ENCODE measurements at places on chromosomes 2 and 18. TPM values are rescaled to one million over a fixed set of nuclear protein-coding genes. Genes with fewer than 3 reads are reported as not detected.

SH3BP4 gene
- 41.1 TPM for total RNA-seq

CLASP1 gene
- total RNA-seq: 24.8 TPM

IL1RL2 gene
- total RNA-seq: not detected

MAIP1 gene
- total RNA-seq: 33.2 TPM

ANO7 gene
- 2.1 TPM for total RNA-seq

CACNB4 gene
- 0.19 TPM for total RNA-seq

WIPF1 gene
- 30.3 TPM for total RNA-seq

IL1F10 gene
- total RNA-seq: not detected

MITD1 gene
- 24.3 TPM for total RNA-seq

KLHL14 gene
- not detected for total RNA-seq

UGT1A5 gene
- not detected for total RNA-seq

ZNF236 gene
- total RNA-seq: 4.7 TPM

GKN1 gene
- 0.24 TPM for total RNA-seq

GDF7 gene
- 0.15 TPM for total RNA-seq

ABHD1 gene
- total RNA-seq: 0.50 TPM

RND3 gene
- 43.7 TPM for total RNA-seq

ALPG gene
- 0.71 TPM for total RNA-seq

USP37 gene
- 6.1 TPM for total RNA-seq

IFT172 gene
- total RNA-seq: 7.7 TPM

PDE1A gene
- 0.17 TPM for total RNA-seq

TMEM169 gene
- total RNA-seq: 0.33 TPM

RAX gene
- total RNA-seq: not detected

NPPC gene
- 0.45 TPM for total RNA-seq

MRO gene
- total RNA-seq: 0.05 TPM

SLC5A7 gene
- total RNA-seq: not detected

ALPI gene
- not detected for total RNA-seq

Data from A549 treated with dexamethasone at 1 μM for 4 hours (cell line).